CD4-positive, alpha-beta T cell treated with Interleukin-6 at 100 ng/mL for 8 hours (primary cell): ENCODE measurements at places on chromosomes 6 and 20.
A peak's percentile ranks its signal among the peaks of the same experiment; 100 is the strongest.

DNA sequence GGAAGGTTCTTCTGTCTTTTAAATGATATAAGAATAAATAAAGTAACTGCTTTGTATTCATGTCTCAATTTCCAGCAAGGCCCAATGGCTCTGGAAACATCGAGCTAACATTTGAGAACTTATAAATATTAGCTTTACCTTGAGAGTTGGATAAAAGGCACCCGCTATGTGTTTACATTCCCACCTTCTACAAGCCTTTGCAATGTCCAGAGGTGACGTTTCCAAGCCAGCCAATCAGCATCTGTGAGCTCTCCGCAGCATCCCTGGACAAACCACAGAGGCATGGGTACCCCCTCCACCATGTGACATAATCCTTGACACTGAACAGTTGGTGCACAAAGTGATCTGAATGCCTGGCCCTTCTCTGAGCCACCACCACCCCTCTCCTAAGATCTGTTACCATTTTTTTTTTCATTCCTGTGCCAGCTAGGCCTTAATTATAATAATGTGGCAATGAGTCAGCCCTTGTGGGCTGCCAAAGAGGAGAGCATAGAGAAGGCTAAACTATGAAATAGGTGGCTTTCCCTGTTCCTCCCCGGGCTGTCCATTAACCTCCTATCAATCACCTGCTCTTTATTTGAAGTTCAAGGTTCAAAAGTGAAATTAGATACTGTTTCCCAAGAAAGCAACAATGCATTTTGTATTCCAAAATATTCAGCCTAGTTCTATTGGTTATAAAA, 4.1 kb downstream of the CBLN4 start:
- DNase-seq, result no peak

- DNase-seq, result no peak
Measured at GRCh38 chr20:44065401-44066340, 121.3 kb downstream of the JPH2 start.

GRCh38 chr20:46545077-46545826, 5.2 kb downstream of the OCSTAMP start:
- peak; percentile 13 for DNase-seq

DNA sequence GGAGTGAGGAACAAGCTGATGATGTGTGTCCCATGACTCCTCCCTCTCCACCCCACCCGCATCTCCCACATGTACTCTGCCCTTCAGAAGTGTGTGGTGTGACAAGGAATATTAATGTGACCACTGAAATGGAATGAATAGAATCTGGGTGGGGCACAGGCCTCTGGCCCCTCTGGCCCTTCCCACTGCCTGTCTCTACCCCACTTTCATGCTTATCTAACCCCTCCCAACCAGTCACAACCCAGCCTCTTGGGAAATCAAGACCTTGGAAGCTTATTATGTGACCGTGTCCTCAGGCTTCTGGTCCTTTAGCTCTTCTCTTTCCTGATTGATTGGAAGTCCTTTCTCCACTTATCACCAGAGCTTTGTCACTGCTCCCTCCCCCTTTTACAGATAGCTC, 312.2 kb upstream of the SOX4 start:
- DNase-seq, result no peak

DNA sequence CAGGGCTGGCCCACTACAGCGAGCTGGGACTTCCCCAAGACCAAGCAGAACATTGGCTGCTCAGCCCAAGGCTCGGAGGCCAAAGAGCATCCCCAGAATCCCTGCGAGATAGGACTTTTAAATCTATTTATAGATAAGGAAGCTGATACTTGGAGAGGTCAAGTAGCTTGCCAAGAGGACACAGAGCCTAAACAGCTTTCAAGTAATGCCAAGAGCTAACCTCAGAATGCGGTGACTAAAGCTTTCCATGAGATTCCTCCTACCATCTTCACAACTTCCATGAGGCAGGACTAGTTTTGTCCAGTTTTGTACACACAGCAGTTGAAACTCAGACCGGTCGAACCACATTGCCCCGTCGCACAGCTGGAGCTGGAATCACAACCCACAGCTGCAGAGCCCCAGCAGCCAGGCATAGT, 168.1 kb upstream of the TOP1 start:
- no peak for DNase-seq

DNA sequence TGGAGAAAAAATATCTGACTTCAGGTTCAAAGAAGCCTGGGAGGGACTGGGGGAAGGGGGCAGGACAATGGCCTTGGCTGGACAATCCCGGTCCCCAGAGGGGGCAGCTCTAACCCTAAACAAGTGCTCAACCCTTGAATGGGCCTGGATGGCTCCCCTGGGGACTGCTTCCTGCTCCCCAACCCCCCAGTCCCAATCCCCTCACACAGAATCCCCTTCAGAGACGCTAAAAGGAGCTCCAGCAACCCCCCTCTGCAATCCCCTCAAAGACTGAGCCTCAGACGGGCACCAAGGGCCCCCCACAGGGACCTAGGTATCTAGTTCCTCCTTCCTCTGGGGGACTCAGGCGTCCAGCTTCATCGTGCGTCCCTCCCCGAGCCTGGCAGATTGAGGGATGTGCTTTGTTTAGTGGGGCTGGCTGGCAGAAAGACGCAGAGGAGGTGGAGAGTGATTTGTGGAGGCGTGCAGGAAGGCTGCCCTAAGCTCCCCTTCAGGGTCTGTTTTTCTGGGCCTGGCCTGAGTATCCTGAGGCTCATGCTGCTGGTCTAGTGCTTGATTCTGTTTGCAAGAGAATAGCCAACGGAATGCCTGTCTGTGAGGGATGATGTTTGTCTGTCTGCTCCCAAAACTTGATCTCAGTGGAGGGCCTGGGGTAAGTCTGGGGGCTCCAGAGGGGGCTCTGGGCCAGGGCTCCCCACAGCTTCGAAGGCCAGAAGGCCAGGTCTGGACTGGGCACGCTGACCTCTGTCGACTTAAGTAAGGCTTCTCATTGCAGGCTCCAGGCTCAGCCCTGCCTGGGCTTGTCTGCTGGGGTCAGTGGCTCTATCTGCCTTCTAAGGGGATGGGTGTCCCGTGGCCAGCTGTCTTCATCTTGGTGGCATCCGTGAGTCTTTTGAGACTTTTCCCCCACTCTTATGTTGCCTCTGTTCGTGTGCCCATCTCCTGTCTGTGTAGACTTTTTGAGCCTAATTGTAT, 1.7 kb upstream of the POU5F1 start:
- no peak for DNase-seq

- no peak for DNase-seq
Measured at GRCh38 chr6:43923376-43924221, 153.6 kb downstream of the VEGFA start.

DNA sequence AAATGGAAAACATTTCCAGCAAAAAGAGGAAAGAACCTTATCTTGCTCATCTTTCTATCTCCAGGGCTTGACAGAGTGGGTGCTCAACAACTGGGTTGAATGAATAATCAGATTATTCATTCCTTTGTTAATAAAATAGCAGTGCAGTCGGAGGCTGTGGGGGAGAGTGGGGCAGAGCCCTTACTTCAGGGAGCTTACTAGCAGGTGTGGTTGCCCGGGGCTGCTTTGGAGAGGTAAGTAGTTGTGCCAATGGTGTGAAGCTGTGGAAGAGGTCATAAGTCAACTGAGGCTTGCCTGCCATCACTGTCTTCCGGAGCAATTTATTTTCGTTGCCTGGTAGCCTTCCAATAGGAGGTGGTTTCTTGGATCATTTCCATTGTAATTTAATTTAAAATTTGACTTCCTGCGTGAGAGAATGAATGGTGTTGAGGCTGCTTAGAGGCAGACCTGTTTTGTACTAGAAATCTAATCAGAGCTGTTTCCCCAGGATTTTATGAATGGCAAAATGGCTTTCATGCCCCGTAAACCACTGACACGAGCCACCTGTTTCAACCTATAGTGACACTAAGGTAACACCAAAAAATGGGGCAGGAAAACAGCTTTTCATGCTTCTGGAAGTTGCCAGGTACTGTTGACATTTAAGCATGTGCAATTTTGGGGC, 51.4 kb downstream of the ZDHHC14 start:
- DNase-seq, result no peak

DNA sequence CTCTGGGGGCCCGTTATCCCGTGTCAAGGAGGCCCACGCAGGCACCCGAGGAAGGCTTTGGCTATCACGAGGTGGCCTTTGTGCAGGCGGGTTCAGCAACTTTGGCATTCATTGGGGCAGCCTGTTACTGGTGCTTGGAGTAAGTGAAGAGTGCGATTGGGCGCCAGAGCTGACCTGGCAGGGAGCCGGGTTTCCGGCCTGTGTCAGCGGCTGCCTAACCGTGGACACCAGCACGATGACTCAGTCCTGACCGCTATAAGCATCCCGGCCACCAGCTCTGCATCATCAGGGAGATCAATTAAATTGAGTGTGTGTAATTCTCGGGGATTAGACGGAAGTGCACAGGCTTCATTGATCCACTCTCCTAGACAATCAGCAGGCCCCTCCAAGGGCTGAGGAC, 45.9 kb downstream of the CDH4 start:
- no peak for DNase-seq
